ENCODE measurements at places on chromosomes 2 and 18. TPM values are rescaled to one million over a fixed set of nuclear protein-coding genes. Genes with fewer than 3 reads are reported as not detected.

- H3K27ac ChIP-seq: no peak overlapping the region
- no peak overlapping the region for H3K4me3 ChIP-seq
- H3K4me1 ChIP-seq: no peaks in the 10 kb centered on the region
- DNase-seq: no peak
- H3K36me3 ChIP-seq: no peaks in the 10 kb centered on the region
Measured at GRCh38 chr2:188765522-188766470, 208.4 kb upstream of the COL3A1 start.

DNA sequence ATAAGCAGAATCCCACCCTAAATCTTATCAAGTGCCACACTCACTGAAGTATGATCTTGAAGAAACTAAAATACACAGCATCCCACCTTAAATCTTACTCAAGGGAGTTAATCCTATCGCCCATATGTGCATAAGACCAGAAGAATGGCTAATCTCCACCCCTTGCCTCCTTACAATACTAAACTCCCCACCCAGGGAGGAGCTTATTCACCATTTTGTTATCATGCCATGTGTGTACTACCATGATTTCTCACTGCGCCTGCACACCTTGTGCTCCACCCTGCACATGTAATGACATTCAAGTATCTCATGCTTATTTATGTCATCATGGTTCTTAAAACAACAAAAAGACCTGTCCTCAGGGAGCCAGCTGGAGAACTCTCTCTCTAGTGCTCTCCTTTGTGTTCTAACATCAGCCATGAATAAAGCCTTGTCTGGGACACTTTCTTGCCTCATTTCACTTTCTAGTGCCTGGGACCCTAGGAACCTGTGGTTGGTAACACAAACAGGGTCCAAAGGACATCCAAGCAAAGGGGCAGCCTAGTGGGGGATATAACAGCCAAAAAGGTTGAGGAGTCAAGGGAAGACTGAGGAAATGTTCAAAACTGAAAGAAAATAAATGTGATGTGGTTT, 87.4 kb downstream of the SLC66A3 start:
- no peak for DNase-seq
- H3K4me1 ChIP-seq: no peaks in the 10 kb centered on the region
- no peaks in the 10 kb centered on the region for H3K36me3 ChIP-seq
- H3K4me3 ChIP-seq: no peak overlapping the region
- H3K27me3 ChIP-seq: no peaks in the 10 kb centered on the region

- no peak overlapping the region for H3K4me3 ChIP-seq
- no peak for DNase-seq
- no peak overlapping the region for H3K27ac ChIP-seq
- H3K4me1 ChIP-seq: no peaks in the 10 kb centered on the region
- H3K36me3 ChIP-seq: no peaks in the 10 kb centered on the region
Measured at GRCh38 chr18:75127143-75128021, 81.6 kb downstream of the PTGR3 start.

DNA sequence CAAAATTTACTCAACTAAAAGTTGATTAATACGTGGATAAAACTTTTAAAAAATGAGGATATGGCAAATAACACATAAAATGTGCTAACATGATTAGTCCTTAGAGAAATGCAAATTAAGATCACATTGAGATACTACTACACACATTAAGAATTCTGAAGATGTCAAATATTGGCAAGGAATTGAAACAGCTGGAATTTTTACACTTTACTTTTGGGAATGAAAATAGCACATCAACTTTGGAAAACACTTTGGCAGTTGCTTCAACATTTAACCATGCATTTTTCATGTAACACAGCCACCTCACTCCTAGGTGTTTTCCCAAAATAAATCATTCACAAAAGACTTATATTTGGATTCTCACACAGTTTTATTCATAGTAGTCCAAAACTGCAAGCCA, 687.9 kb upstream of the SETBP1 start:
- H3K4me3 ChIP-seq: no peak overlapping the region
- no peaks in the 10 kb centered on the region for H3K36me3 ChIP-seq
- H3K27me3 ChIP-seq: no peaks in the 10 kb centered on the region

The DRC1 gene
- polyA plus RNA-seq: not detected

- H3K27me3 ChIP-seq: no peaks in the 10 kb centered on the region
- no peaks in the 10 kb centered on the region for H3K36me3 ChIP-seq
- H3K4me1 ChIP-seq: peaks cover 7% of the 10 kb centered on the region
Measured at GRCh38 chr2:136175466-136175865, 57.5 kb upstream of the CXCR4 start.

DNA sequence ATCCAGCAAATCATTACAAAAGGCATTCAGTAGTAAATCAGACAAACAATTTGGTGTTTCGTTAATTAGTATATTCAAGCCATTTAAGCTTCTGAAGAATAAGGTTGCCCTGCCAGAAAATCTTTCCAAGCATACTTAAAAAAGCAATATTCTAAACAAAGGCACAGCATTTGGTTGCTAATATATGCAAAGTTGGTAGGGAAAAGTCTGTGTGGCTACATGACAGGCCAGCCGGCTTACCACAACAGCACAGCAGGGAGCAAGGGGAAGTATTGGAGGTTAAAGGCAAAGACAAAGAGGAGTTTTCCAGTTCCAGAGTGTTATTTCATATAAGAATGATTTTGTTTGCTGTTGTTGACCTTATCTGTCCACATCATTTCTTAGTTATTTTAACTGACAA, 282.3 kb downstream of the MBD5 start:
- H3K36me3 ChIP-seq: no peaks in the 10 kb centered on the region
- H3K27ac ChIP-seq: no peak overlapping the region
- no peak overlapping the region for H3K4me3 ChIP-seq
- no peaks in the 10 kb centered on the region for H3K4me1 ChIP-seq

The POTEI gene
- polyA plus RNA-seq: not detected

- no peaks in the 10 kb centered on the region for H3K27me3 ChIP-seq
- no peaks in the 10 kb centered on the region for H3K36me3 ChIP-seq
- H3K4me3 ChIP-seq: no peak overlapping the region
Measured at GRCh38 chr2:138609446-138609845, 107.9 kb downstream of the SPOPL start.

DNA sequence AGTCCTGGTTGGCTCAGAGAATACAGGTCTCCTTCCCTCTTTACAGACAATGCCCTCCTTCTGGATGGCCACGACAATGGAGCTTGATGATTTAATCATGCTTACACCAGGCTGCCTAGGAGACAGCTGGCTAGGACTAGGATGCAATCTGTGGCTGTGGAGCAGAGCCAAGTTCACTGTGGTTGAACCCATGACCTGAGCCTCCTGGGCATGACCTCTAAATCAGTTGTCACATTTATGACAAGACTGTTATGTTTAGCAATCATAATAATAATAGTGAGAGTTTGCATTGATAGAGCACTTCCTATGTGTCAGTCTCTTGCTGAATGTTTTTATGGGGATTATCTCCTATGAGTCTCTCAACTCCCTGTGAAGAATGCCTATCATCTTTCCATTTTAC, 244.1 kb downstream of the ICOS start:
- no peak for DNase-seq
- H3K27ac ChIP-seq: no peak overlapping the region
- H3K27me3 ChIP-seq: no peaks in the 10 kb centered on the region
- H3K4me1 ChIP-seq: no peaks in the 10 kb centered on the region
- H3K36me3 ChIP-seq: no peaks in the 10 kb centered on the region

The SLC19A3 gene
- not detected for polyA plus RNA-seq

- no peak for DNase-seq
- H3K27me3 ChIP-seq: no peaks in the 10 kb centered on the region
- no peaks in the 10 kb centered on the region for H3K4me1 ChIP-seq
- no peak overlapping the region for H3K27ac ChIP-seq
Measured at GRCh38 chr18:1213126-1213525, 308.5 kb downstream of the ADCYAP1 start.

DNA sequence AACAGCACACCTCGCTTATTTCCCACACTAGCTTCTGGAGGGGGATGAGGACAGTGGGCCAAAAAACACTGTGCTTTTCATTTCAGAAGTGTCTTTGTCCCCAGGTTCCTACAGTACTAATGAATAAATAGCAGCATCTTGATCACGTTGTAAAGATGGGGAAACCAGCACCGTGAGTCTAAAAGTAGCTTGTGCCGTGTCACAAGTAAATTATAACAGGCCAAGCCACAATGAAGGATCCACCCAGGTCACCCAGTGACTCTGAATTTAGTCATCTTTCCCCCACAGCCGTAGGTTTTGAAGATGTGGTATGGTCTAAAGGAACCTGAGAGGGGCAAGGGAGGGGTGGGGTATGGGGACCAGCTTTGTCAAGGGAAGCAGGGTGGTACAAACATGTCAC, 8.8 kb downstream of the FZD7 start:
- DNase-seq: no peak
- H3K4me1 ChIP-seq: no peaks in the 10 kb centered on the region
- peaks cover 14% of the 10 kb centered on the region for H3K27me3 ChIP-seq
- no peak overlapping the region for H3K4me3 ChIP-seq

GRCh38 chr2:136032192-136032591, 46.8 kb upstream of the DARS1 start:
- no peaks in the 10 kb centered on the region for H3K36me3 ChIP-seq
- no peak for DNase-seq
- H3K4me3 ChIP-seq: no peak overlapping the region
- no peaks in the 10 kb centered on the region for H3K4me1 ChIP-seq
- H3K27me3 ChIP-seq: no peaks in the 10 kb centered on the region

DNA sequence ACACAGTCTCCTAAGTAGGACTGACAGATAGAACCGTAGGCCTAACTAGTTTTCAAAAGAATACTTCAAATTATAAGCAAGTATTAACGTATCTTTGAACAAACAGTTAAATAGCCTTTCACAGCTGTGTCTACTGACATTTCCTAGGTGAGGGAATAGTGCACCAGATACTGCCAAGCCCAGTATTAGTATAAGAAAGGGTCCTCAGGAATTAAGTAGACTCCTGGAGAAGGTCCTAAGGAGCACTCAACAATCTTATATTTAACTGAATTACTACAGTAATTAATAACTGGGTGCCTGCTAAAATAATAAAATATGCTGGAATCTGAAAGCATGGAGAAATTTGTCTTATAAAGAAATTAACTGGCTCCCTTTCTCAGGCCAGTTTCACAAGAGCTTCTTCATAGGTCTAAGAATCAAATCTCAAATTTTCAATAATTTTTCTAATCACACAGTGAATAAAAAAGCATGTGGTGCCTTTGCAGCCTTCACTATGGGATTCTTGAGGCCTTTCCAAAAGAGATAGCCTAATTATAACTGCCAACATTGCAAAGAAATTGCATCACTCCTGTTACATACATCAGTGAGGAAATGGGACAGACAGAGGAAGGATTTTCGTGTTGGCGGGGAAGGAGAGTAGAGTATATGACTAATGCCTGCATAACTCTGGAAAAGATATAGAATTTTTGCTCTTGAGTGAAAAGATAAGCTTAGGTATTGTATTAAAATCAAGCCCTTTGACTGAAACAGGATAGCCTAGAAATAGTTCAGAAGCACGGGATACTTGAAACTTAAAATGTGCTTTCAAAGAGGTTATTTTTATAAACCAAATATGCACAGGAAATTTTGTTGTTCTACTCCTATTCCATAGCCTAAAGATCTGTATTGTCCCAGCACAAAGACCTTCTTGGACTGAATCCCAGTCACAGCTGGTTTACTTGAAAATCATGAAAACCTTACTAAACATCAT, 228.6 kb upstream of the STK17B start:
- H3K36me3 ChIP-seq: no peaks in the 10 kb centered on the region
- H3K4me1 ChIP-seq: no peaks in the 10 kb centered on the region
- no peaks in the 10 kb centered on the region for H3K27me3 ChIP-seq

The ELP2 gene
- polyA plus RNA-seq: 64.1 TPM

The TPO gene
- 1.8 TPM for polyA plus RNA-seq

- no peak overlapping the region for H3K4me3 ChIP-seq
- no peaks in the 10 kb centered on the region for H3K4me1 ChIP-seq
- H3K27ac ChIP-seq: no peak overlapping the region
- H3K27me3 ChIP-seq: no peaks in the 10 kb centered on the region
- H3K36me3 ChIP-seq: no peaks in the 10 kb centered on the region
Measured at GRCh38 chr2:89763254-89763580, 1071.7 kb downstream of the RPIA start.

The CHRNA1 gene
- 0.43 TPM for polyA plus RNA-seq

The CD8A gene
- 924 TPM for polyA plus RNA-seq

The ERICH2 gene
- not detected for polyA plus RNA-seq

The PROM2 gene
- not detected for polyA plus RNA-seq

The TFPI gene
- polyA plus RNA-seq: not detected

The LONRF2 gene
- not detected for polyA plus RNA-seq

- no peak overlapping the region for H3K4me3 ChIP-seq
- no peaks in the 10 kb centered on the region for H3K27me3 ChIP-seq
- peak; percentile 2 for DNase-seq
- no peak overlapping the region for H3K27ac ChIP-seq
- H3K4me1 ChIP-seq: no peaks in the 10 kb centered on the region
Measured at GRCh38 chr2:63888490-63889402, 47.0 kb downstream of the UGP2 start.

GRCh38 chr2:120885749-120886148, 150.1 kb downstream of the GLI2 start:
- no peak for DNase-seq
- no peaks in the 10 kb centered on the region for H3K27me3 ChIP-seq
- no peaks in the 10 kb centered on the region for H3K4me1 ChIP-seq
- no peaks in the 10 kb centered on the region for H3K36me3 ChIP-seq
- H3K4me3 ChIP-seq: no peak overlapping the region
- H3K27ac ChIP-seq: no peak overlapping the region

GRCh38 chr18:6399776-6400175, 14.9 kb downstream of the L3MBTL4 start:
- no peak for DNase-seq
- H3K4me1 ChIP-seq: no peaks in the 10 kb centered on the region
- no peaks in the 10 kb centered on the region for H3K27me3 ChIP-seq
- H3K4me3 ChIP-seq: no peak overlapping the region
- no peaks in the 10 kb centered on the region for H3K36me3 ChIP-seq

- no peak for DNase-seq
- peaks cover 48% of the 10 kb centered on the region for H3K27me3 ChIP-seq
- no peak overlapping the region for H3K4me3 ChIP-seq
- peaks cover 32% of the 10 kb centered on the region for H3K4me1 ChIP-seq
Measured at GRCh38 chr2:170715932-170716777, 1.0 kb downstream of the SP5 start.

GRCh38 chr2:228401065-228401912, 219.8 kb upstream of the SPHKAP start:
- H3K27ac ChIP-seq: no peak overlapping the region
- H3K27me3 ChIP-seq: no peaks in the 10 kb centered on the region

DNA sequence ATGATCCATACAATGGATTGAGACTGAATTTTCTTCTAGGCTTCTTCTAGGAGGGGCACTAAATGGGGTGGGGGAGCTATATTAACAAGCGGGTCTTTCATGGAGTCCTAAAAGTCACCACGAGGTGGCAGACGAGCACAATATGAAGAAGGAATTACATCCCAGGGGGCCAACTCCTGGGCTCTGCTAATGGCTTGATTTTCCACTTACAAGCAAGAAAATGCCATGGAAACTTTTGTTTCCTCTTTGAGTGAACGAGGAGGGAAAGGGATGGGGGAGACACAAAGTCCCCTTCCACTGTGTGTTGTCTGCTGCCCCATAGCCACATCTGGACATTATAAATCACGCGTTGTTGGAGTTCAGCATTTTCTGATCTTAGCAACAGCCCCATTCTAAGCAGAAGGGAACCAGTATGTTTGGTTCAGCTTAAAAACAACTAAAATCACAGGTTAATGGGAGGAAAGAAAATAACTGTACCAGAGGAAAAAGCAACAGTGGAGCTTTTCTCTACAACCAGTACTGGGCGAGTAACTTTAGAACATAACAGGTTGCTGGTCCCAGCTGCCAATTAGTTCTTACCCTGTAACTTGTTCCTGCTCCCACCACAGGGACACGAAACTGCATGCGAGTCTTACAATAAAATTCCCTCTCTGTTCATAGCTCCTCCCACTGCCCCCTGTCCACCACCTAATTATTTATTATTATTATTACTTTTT, 285.0 kb upstream of the PARD3B start:
- no peaks in the 10 kb centered on the region for H3K4me1 ChIP-seq
- no peak overlapping the region for H3K27ac ChIP-seq
- peak; percentile 31 for DNase-seq
- H3K36me3 ChIP-seq: no peaks in the 10 kb centered on the region
- no peak overlapping the region for H3K4me3 ChIP-seq

The CHRND gene
- not detected for polyA plus RNA-seq

Measured in CD8-positive, alpha-beta memory T cell (primary cell).